ENCODE measurements at places on chromosomes 5 and 9.

GRCh38 chr5:35608881-35609779 is 8.5 kb upstream of the SPEF2 start:
- no peak for DNase-seq

- no peak for DNase-seq
Observed at GRCh38 chr9:34558919-34559623, 30.5 kb downstream of the CNTFR start.

DNA sequence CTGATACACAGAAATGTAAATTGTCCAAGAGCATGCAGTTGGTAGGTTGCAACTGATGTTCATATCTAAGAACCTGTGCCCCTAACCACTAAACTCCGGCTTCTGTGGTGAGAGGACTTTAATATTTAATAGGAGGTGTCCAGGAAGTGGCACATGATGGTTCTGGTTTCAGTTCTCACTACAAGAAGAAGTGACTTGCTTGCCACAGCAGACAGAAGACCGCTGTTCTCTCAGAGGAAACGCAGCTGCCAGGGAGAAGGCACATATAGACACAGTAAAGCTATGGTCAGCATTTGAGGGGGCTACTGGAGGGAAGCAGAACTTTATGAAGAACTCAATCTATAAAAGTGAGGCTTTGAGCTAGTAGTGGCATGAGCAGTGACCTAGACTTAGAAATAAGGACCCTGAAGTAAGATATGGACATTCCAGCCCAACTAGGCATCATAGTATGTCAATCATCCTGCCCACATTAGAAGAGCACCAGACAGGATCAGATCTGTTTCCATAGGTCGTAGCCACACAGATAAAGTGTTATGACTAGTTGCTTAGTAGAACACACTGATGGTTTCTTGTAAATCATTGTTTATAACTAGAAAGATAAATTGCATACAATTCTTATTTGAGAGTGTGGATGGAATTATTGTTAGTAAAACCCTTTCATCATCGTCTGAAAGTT is 36.4 kb upstream of the DAB2 start:
- DNase-seq = peak; percentile 27

- DNase-seq = no peak
Observed at GRCh38 chr5:176671890-176672747, 24.8 kb downstream of the TSPAN17 start.

GRCh38 chr9:78351816-78352215 is 54.9 kb downstream of the PSAT1 start:
- peak; percentile 10 for DNase-seq

DNA sequence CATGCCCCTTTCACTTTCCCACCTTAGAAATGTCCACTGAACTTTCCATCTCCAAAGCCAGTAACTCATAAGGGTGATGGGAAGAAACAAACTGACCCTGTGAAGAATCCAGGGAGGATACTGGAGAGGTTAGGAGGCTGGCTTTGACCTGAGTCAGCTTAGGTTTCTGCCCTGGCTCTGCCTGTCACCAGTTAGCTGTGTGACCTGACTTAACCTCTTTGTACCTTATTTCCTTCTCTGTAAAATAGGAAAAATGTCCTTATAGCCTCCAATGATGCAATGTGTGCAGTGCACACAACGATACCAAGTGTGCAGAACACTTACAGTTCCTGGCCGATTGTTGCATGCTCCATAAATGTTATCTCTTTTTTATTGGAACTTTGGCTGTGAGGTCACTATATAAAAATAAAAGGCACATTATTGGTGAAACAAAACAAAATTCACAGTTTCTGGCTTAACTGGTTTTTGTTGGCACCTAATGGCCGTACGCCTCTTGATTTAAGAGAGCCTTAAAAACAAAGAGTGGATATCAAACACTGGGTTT is 37.8 kb downstream of the GABRP start:
- no peak for DNase-seq

- no peak for DNase-seq
Observed at GRCh38 chr5:32604800-32605765, 19.7 kb downstream of the SUB1 start.

- DNase-seq = no peak
Observed at GRCh38 chr9:120388003-120388855, 191.7 kb downstream of the CDK5RAP2 start.

DNA sequence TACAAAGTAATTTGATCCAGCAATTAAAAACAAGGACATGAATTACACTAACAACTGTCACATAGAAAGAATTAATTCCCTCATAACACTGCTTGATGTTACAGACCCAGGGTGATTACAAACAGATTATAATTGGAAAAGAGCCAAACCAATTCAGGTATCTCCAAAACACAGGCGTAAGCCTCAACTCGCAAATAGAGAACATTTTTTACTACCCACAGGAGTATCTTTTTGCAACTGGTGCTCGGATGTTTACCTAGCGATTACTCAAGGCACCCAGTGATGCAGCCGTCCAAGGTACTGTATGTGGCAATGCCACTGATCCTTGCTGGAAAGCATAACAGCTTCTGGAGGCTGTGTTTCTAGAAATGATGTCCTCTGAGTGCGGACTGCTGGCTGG is 386.1 kb upstream of the KIF2A start:
- DNase-seq = no peak

- no peak for DNase-seq
Observed at GRCh38 chr9:18717759-18718158, 243.8 kb downstream of the ADAMTSL1 start.

DNA sequence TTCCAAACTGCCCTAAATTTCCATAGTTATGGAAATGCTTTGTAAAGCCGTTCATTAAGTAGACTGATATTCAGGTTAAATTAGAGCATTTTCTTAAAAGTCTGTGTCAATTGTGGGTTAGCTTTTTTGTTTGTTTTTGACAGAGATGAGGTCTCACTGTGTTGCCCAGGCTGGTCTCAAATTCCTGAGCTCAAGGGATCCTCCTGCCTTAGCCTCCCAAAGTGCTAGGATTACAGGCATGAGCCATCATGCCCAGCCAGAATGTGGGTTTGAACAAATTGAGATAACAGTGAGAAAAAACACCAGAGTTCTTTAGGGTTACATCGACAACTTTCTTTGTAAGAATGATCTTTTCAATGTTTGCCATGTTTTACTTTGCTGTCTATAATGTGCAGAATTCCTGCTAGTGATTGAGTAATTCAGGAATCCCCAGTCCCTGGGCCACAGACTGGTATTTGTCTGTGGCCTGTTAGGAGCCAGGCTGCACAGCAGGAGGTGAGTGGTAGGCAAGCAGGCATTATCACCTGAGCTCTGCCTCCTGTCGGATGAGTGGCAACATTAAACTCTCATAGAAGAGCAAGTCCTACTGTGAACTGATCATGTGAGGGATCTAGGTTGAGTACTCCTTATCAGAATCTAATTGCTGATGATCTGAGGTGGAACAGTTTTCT is 80.5 kb downstream of the RAI14 start:
- DNase-seq = no peak

GRCh38 chr5:14739538-14739937 is 75.0 kb downstream of the OTULIN start:
- no peak for DNase-seq

- no peak for DNase-seq
Observed at GRCh38 chr5:59368951-59369350, 524.6 kb downstream of the PDE4D start.

DNA sequence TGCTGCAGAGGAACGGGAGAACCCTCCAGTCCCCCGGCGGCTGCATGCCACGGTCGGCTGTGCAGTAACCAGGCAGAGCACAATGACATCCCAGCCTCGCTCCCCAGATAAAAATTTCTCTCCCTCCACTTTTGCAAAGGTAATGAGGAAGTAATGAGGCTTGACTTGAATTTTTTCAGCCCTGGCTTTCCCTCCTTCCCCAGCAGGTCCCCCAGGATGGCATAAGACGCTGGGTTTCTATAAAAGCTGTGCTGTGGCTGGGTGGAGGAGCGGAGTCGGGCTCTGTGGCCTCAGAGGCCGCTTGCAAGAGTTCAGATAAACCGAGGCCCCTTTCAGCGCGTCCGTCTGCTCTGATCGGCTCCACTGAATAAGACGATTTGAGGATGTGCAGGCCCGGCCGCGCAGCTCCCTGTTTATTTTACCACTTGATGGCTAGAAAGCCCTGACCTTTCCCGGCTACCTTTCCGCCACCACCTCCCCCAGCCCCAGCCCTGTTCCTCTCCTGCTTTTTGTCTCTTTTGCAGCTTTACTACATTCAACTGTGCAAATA is 351.9 kb upstream of the IRX2 start:
- no peak for DNase-seq

GRCh38 chr9:83405759-83406158 is 132.4 kb downstream of the FRMD3 start:
- DNase-seq = no peak

GRCh38 chr5:168786147-168786546 is 207.0 kb upstream of the PANK3 start:
- DNase-seq = no peak

- DNase-seq = no peak
Observed at GRCh38 chr5:14204011-14204670, 61.0 kb downstream of the TRIO start.

- no peak for DNase-seq
Observed at GRCh38 chr5:94849821-94850736, 231.6 kb downstream of the SLF1 start.

DNA sequence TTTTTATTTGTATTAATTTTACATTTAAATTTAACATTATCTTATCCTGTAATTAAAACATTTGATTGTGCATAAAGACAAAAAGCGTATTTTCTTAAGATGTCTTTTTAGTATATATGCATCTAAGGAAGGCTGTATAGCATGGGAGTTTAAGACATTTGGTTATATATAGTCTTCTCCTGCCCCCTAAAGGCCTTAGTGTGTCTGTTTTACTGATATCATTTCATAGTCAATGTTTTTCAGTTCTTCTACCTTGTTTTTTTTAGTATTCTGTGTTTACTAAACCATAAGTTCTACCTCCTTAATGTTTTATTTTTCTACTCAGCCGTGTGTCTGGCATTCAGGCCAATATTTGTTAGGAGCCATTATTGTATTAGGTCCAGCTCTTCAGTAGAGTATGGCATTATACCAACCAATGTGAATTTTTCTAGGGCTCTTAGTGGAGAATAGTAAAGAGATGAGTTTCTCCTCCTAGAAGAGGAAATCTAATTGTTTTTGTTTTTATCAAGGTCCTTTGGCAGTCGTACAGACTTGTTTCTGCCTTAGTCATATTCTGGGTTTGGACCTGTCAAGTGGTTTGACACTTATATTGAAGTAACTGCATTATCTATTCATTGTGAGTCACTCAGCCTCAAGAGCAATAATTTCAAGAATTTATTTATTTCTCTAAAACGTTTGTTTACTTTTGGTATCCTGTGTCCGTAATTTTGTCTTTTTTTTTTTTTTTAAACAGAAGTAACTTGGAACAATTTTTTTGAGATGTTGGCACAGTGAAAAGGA is 74.8 kb downstream of the SLF1 start:
- DNase-seq = no peak

DNA sequence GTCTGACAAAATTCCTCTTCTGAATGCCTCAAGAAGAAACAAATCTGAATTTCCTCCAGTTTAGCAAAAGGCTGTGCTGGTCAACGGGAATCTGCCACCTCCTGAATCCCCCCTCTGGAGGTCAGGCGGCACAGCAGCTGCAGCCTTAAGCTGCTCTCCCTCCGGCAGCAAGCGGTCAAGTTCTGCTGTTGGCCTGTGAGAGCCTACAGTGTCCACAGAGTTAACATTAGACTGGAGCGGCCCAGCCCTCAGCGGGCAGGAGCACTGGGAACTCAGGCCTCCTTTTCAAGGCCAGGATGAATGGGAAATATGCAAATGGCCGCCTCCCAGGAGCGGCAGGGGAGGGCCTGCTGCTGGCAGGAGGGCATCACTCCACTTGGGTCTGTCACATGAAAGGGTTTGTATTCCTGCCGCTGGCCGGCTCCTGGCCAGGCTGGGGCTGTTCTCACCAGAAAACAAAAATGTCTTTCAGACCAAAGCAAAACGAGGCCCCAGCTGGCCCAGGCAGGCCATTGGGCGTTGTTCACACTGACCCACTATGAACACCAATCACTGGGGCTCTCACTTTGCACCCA is 8.2 kb downstream of the ACSL6 start:
- DNase-seq = no peak

- no peak for DNase-seq
Observed at GRCh38 chr5:154367101-154367500, 78.7 kb upstream of the SAP30L start.

GRCh38 chr5:176642675-176643490 is 4.4 kb upstream of the TSPAN17 start:
- no peak for DNase-seq

GRCh38 chr9:85741095-85741874 is 469 bp downstream of the AGTPBP1 start:
- DNase-seq = peak; percentile 77

GRCh38 chr5:38718771-38719391 is 126.9 kb upstream of the OSMR start:
- no peak for DNase-seq

GRCh38 chr5:54329731-54330709 is 19.6 kb upstream of the ARL15 start:
- no peak for DNase-seq

- DNase-seq = no peak
Observed at GRCh38 chr5:173050791-173051190, 5.4 kb upstream of the CREBRF start.

- no peak for DNase-seq
Observed at GRCh38 chr5:135718651-135719050, 115.8 kb upstream of the SLC25A48 start.

DNA sequence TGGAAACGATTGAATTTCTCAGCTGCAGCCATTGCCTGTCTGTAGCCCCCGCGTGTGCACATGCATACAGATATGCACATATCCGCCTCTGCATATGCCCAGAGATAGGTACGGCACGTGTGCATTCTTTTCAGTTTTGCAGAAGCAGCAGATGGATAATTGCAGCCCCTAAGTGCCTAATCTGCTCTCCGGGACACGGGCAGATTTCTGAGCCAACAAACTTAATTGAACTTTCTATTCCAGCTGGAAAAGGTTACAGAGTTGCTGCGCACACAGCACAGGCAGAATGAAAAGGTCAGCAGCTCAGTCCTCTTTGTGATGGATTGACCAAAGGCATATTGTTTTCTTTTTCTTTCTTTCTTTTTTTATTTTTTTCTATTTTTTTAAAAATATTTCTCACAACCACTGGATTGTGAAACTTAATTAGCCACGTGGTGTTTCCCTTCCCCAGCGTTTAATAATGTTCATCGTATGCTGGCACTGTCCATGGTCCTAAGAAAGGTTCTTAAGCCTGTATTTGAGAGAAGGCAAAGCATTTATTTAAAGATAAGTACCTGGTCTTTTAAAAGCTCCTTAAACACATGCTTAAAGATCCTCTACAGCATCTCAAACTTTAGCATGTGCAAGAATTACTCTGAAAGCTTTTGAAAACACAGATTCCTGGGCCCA is 270.2 kb upstream of the BRINP1 start:
- DNase-seq = no peak

- no peak for DNase-seq
Observed at GRCh38 chr9:12681620-12682019, 11.6 kb upstream of the TYRP1 start.
